ENCODE measurements at places on chromosomes 5 and 9.

- no peak for DNase-seq
Measured at GRCh38 chr9:129637102-129637501, 4.8 kb downstream of the ASB6 start.

- DNase-seq: no peak
Measured at GRCh38 chr5:113274836-113275414, 159.9 kb downstream of the TSSK1B start.

GRCh38 chr5:79086116-79086515 is 16.5 kb downstream of the BHMT2 start:
- DNase-seq: no peak

DNA sequence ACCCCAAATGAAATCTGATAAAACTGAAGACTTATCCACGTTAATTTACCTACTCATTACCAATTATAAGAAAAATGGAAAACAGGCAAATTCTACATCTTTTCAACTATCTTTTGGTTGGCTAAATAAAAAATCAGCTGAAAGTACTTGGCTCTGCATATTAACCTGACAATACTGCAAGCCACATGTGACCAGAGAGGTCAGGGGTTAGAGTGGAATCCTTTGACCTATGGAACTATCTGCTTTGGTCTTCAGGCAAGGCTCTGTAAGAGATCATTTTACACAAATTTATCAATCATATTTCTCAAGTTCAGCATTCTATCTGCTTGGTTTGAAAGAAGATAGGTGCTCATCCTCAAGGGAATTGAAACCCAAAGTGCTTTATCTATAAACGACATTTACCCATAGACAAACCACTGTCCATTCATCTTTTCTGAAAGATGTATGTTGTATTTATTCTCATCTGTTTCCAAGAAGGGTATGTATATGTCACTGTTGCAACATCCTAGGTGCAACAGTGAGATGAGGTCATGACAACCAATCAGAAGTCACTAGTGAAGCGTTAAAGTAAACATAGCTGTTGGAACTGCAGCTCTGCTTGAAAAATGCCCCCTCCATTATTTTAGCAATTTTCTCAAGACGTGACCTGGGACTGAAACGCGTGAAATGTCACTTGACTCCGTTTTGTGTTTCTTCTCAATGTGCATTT is 144.9 kb upstream of the POU5F2 start:
- DNase-seq: no peak

DNA sequence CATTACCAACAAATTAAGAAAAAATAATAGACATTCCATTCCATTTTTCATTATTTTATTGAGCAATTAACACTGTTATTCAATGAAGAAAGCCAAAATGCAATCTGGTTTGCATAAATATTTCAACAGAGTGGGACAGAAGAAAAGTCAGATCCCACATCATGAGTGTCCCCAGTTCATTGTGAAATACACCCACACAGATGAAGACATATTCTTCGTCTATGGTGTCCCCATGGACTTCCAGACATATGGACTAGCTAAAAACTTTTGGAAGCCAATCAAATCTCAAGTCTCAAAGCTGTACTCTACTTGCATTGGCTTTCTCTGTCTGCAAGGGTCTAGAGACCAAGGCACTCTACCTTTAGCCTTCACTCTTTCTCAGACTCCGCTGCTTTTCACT is 194.3 kb downstream of the SEMA5A start:
- DNase-seq: no peak

DNA sequence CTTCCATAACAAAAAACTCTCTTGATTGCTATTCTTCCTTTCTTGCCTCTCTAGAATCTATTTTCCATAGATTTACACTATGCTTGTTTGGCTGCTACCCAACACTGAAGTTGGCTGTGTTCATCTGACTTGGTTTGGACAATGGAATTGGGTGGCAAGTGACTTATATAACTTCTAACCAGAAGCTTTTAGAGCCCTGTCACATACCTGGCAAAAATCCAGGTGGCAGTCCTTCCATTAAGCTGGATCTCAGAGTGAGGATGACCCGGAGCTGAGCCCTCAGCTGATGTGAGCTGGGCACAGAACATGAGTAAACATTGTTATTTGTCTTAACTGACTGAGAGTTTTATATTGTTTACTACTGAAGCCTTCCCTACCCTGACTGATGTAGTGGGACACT is 225.7 kb downstream of the TLR4 start:
- DNase-seq: no peak

DNA sequence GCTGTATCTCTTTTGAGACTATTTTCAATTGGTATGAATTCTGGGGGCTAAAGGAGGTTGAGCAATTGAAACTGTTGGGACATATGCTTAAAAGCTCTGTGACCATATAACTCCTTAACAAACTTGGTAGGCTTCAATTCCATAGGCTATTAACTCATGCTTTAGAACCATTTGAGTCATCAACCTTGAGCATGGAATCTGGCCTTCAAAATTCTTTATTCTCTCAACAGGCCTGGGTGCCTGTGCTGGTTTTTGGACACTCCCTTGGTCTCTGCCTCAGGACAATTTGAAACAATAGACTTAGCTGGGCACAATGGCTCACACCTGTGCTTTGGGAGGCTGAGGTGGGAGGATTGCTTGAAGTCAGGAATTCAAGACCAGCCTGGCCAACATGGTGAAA is 61.4 kb upstream of the EPB41L4A start:
- DNase-seq: no peak

- DNase-seq: no peak
Measured at GRCh38 chr5:88674356-88675167, 208.4 kb downstream of the MEF2C start.

DNA sequence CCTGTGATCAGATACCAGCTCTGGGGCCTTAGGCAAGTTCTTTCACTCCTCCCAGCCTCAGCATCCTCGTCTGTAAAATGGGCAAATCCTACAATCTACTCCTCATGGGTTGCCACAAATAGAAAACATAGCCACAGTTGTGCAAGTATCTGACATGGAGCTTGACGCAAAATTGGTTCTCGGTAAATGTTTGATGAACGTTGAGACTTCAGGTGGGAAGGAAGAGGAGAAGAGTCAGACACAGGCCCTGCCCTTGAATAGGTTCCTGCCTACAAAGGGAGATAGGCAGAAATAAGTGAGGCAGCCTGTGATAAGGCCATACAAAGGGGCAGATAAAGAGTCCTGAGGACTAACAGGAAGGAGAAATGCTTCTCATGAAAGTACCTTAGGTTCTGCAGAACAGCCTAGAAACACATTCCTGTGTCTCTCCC is 26.1 kb upstream of the CPEB4 start:
- DNase-seq: no peak

GRCh38 chr5:33275921-33276627 is 164.7 kb upstream of the TARS1 start:
- DNase-seq: no peak

DNA sequence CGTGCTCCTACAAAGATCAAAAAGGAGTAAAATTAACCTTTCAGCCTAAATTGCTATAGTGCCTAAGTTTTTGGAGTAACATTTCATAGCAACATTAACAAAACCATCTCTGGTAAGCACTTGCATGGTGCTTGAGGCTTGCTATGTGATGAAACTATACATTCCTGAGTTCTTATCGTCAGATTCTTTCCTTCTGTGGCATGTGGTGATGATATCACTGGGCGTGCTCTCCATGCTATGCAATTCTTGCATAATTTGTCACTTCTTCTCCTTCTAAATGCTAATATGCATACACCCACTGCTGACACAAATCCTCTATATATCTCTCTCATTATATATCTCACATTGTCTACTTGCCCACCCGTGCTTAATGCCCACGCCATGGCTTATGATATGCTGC is 2019.9 kb downstream of the MAT2B start:
- DNase-seq: no peak

GRCh38 chr9:117734523-117735314 is 30.5 kb downstream of the TLR4 start:
- DNase-seq: no peak

- DNase-seq: no peak
Measured at GRCh38 chr9:15972760-15973159, 419.9 kb downstream of the CCDC171 start.

- peak; percentile 53 for DNase-seq
Measured at GRCh38 chr9:91734371-91734981, 215.6 kb downstream of the ROR2 start.

GRCh38 chr9:119180897-119181296 is 188.3 kb downstream of the BRINP1 start:
- no peak for DNase-seq

- DNase-seq: no peak
Measured at GRCh38 chr5:65855766-65856315, 70.5 kb upstream of the ERBIN start.

DNA sequence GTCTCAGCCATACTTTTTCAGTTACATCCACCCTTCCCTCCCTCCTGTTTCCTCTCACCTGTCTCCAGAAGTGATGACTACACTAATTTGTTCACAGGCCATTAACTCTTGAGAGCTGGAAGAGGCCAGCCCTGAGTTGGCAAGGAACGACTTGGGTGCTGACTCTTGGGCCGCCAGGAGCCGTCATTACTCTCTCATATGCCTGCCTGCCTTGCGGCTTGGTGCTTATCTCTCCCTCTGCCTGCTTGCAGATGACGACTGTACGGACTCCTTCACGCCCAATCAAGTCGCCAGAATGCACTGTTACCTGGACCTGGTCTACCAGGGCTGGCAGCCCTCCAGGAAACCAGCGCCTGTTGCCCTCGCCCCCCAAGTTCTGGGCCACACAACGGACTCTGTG is 66.1 kb downstream of the PAPPA start:
- no peak for DNase-seq

GRCh38 chr9:124040935-124041816 is 29.6 kb downstream of the LHX2 start:
- DNase-seq: no peak

DNA sequence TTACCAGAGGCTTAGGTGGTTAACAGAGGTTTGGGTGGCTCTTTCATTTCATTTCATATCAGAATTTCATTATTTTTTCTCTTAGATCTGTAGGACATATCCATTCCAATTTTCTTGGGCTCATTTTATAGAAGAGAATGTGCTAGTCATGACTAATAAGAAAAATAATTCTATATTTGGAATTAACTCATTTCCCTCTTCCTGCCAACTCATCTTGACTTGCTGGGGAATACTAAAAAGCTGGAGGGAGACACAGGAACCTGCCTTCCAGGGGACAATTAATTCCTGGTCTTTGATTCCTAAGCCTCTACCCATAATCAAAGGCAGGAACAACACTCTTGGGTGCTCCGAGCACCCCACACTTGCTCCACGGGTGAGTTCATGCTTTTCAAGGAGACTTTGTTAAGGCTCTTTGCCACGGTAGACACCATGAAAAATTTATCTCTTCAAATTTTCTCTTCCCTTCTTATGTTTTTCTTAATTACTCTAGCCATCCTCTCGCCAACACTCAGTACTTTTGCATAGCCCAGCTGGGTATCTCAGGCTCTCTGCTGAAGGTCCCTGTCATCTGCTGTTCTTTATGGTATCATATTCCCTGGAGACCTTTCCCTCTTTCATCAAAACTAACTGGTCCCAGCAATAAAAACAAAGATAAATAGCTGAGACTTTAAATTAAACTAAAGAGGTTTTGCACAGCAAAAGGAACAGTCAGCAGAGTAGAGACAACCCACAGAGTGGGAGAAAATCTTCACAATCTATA is 273.9 kb downstream of the NPR3 start:
- DNase-seq: no peak

DNA sequence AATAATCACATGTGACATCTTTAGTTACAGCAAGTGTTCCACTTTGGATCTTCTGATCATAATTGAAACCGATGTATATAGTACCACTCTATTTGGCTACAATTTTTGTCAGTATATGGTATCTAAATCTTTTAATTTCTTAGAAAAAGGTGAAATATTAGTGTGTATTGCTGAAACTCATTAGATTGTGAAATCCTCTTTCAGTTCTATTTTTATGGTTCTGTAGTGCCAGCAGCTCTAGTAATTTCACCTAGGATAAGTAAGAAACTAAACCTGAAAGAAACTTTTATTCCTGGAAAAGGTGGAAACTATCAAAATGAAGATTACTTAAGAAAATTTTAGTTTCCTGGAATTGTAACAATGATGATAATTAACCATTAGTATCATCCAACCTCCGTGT is 370.9 kb downstream of the NNT start:
- no peak for DNase-seq

- DNase-seq: no peak
Measured at GRCh38 chr9:122402874-122403273, 32.0 kb downstream of the PTGS1 start.

DNA sequence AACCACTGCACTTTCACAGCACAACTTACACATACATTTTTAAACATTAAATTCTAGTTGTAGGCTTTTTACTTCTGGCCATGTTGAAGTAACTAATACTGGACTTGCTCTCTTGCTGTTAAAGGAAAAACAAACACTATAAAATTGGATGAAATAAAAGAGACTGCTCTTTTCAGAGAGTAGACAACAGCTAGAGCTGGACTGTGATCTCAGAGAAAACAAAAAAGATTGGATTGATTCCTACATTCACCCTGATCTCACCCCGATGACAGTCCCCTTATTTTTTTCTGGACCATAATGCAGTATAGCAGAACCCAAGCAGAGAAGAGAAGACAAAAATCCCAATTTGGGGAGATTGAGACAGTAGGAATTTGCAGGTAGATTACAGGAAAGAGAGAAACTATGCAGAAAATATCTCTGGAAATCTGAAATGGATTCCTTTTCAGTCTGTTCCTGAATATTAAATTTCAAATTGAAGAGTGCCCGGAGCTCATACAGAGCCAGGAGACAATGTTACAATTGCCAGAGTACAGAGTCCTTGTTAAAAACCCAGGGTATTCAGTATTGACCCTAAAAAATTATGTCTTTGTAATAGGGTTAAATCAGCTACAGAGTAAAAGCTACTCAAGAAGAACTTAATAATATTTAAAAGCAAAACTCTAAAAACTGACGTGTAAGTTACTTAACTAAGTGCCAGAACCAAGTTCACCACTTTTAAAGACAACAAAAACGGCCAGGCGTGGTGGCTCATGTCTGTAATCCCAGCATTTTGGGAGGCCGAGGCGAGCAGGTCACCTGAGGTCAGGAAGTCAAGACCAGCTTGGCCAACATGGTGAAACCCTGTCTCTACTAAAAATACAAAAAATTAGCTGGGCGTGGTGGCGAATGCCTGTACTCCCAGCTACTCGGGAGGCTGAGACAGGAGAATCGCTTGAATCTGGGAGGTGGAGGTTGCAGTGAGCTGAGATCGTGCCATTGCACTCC is 208.6 kb downstream of the MPDZ start:
- no peak for DNase-seq
